AG04450 (cell line): ENCODE measurements at places on chromosomes 12 and 14.

DNA sequence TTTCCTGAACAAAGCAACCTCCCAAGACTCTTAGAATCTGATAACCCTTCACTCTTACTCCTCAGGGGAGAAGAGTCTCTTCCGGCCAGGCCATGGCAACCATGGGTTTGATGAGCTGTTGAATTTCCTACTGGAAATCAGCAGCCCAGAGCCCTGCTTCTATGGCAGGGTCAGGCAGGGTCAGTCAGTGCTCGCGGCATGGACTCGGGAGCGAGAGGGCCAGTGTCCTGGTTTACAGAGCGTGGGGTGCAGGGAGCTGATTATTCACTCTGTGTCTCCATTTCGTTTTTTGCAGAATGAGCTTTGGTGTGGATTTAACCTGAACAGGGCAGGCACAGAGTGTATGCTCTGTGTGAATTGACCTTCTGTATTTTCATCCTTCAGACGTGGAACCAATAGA lies 340.6 kb upstream of the SFSWAP start:
- DNase-seq, result no peak

DNA sequence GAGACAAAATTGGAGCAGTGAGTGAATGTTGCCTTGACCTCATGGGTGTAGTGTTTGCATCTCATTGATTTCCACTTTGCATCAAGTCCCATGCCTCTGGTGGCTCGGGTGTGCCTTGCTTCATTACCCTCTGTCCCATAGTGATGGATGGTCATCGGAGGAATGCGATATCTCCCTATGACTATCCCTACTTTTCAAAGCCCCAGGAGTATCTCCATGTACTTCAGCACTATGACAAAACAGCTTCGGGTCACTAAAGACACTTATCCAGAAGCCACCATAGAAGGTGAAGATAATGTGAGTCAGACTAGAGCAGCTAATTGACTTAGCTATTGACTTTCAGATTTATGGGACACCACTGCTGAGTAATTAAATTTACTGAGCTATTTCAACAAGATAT lies 355.1 kb upstream of the CCDC196 start:
- DNase-seq, result no peak

- no peak for DNase-seq
Observed at GRCh38 chr14:44963775-44964380, 1.9 kb downstream of the TOGARAM1 start.

GRCh38 chr12:85423947-85424346 lies 143.9 kb downstream of the ALX1 start:
- DNase-seq, result no peak

GRCh38 chr12:27344246-27344645 lies 11.6 kb downstream of the BMAL2 start:
- DNase-seq, result no peak

DNA sequence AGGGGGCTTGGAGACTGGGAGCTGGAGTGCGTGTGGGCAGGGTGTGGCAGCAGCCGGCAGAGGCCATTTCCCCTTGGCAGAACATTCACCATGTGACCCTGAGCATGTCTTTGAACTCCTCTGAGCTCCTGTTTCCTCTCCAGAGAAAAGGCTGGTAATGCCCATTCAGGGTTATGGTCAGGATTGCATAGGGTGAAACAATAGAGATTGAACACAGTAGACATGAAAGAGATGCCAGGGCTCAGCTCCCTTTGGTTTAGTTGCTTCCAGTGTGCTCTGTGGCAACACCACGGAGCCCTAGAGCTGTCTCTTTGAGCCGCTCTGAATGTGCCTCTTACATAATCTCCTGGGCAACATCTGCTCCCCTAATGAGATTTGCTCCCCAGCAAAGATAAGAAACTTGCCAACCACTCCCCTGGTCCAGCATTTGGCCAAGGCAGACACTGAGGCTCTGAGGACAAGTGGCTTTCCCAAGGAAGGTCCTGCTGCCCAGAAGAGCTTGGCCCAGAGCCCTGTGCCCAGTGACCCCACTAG lies 4.6 kb downstream of the IFI27 start:
- no peak for DNase-seq

- no peak for DNase-seq
Observed at GRCh38 chr12:131700271-131700670, 10.6 kb upstream of the SFSWAP start.

DNA sequence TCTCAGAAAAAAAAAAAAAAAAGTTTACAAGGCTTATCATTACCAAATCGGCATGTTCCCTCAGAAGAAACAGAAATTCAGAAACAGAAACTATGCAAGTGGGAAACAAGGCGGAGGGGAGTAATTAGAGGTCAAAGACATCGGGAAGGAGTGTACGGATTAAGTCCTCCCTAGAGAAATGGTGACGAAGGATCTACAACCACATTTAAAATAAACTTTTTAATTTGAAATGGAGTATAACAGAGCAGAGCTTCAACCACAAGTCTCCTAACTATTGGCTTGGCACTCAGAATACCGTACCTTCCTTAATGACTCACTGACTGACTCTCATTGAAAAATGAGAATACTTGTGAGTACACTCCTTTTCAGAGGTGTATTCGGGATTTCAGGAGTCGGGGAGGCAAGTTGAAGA lies 908 bp downstream of the ENTPD5 start:
- no peak for DNase-seq

DNA sequence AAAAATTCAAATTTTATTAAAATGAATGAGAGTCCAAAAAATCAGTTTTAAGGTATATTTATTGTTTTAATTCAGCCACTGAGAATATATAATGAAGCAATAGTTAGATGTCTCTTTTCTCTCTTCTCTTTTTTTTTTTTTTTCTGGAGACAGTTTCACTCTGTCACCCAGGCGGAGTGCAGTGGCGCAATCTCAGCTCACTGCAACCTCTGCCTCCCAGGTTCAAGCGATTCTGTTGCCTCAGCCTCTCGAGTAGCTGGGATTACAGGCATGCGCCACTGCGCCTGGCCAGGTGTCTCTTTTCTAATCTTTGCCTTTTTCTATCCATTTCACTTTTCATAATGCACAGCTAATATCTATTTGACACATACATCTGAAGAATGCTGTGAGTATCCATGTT lies 307.1 kb upstream of the RGS6 start:
- no peak for DNase-seq

- DNase-seq, result no peak
Observed at GRCh38 chr12:93219947-93220346, 157.8 kb upstream of the NUDT4 start.

DNA sequence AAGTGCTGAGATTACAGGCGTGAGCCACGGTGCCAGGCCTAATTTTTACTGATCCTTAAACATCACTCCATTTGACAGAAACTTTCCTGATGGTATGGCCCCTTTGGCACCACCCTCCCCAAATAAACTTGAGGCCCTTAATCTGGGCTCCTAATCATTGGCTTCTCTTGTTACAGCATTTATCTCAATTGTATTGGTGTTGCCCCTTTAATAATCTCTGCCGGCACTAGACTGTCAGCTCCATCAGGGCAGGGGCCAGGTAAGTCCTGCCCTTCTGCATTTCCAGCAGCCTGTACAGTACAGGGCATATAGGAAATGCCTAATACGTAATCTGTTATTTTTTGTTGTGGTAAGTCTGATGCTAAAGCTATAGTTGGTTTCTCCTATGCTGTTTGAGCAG lies 1.2 kb upstream of the IFT81 start:
- DNase-seq, result no peak

GRCh38 chr14:95774265-95775160 lies 60.6 kb upstream of the TCL1A start:
- no peak for DNase-seq

- DNase-seq, result no peak
Observed at GRCh38 chr14:75905147-75905904, 76.5 kb downstream of the TGFB3 start.

GRCh38 chr12:39887856-39888255 lies 218.0 kb downstream of the SLC2A13 start:
- DNase-seq, result no peak

GRCh38 chr12:121776190-121777098 lies 17.0 kb downstream of the RHOF start:
- no peak for DNase-seq

DNA sequence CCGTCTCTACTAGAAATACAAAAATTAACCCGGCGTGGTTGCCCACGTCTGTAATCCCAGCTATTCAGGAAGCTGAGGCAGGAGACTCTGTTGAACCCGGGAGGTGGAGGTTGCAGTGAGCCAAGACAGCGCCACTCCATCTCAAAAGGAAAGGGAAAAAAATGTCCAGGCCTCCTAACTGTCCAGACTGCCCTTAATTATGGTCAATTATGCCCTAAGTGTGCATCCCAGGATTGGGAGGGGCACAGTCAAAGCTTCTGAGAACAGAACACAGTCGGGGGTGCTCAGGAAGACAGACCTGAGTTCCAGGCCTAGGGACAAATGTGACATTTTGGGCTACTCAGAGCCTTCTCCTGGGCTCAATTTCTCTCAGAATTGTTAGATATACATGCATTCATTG lies 31.8 kb upstream of the SMUG1 start:
- no peak for DNase-seq

DNA sequence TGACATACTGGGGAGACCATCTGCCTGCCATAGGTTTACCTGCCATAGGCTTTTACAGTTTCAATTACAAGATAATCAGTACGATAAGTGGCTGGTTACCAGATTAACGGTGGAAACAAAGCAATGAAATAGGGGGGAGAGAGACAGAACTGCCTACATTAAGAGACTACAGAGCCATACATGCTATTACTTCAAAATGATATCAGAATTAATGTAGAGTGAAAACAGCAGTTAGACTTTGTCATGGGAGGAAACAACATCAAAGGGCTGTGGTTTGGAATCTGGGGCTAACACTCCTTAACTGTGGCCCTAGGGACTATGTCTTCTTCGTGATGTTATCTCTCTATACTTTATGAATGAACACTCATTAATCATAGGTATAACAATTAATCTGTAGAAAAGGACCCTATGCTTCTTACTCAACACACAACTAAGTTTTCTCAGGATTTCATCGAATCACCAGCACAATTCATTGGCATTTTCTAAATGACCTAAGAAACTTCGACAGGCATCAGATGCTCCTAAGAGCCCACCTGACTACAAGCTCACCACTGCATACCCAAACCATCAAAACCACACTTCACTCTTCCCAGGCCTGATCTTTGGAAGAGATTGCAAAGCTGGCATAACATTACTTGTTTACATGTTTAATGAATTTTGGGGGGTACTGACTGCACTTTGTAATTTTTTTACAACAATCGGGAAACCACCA lies 475.6 kb upstream of the SOX5 start:
- DNase-seq, result no peak

DNA sequence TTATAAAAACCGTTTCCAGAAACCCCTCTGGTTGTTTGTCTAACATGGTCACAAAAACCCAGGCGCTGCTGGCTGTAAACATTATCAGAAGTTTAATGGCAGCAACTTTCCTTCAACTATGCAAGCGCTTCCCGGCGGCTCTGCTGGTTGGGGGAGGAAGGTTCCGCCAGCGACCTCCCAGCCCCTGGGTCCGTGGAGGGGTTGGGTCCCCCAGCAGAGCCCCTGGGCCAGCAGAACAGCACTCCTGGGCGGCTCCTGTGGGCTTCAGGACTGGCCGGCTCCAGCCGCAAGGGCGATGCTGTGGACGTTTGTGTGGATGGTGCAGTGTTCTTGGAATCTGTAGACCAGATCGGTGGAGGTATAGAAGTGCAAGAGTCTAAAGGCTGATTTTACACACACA lies 26.0 kb downstream of the LRCOL1 start:
- no peak for DNase-seq

GRCh38 chr12:39426636-39427240 lies 16.2 kb downstream of the KIF21A start:
- DNase-seq, result no peak

- DNase-seq, result no peak
Observed at GRCh38 chr14:36365766-36366165, 45.3 kb upstream of the MBIP start.

GRCh38 chr14:92922883-92923743 lies at the start of gene CHGA:
Gene CHGA, plus strand, starts transcription at chr14:92923150. Its CDS starts 210 bp downstream, at chr14:92923360.
- DNase-seq, result no peak

GRCh38 chr12:11510671-11511070 lies 115.3 kb upstream of the PRB2 start:
- DNase-seq, result no peak

- no peak for DNase-seq
Observed at GRCh38 chr14:101552786-101553231, 8.5 kb upstream of the DIO3 start.

GRCh38 chr14:25389948-25390347 lies 340.0 kb upstream of the STXBP6 start:
- no peak for DNase-seq
